ENCODE measurements at places on chromosomes 7 and 10. TPM values are rescaled to one million over a fixed set of nuclear protein-coding genes. Genes with fewer than 3 reads are reported as not detected.

Gene HGF
- polyA plus RNA-seq: not detected

Gene PIK3CG
- polyA plus RNA-seq: 21.3 TPM

- H3K4me3 ChIP-seq: no peak overlapping the region
- no peaks in the 10 kb centered on the region for H3K36me3 ChIP-seq
- no peaks in the 10 kb centered on the region for H3K4me1 ChIP-seq
- DNase-seq: no peak
Measured at GRCh38 chr7:47413526-47414341, 168.2 kb downstream of the TNS3 start.

GRCh38 chr7:38829488-38830165 lies 79.4 kb downstream of the VPS41 start:
- H3K27me3 ChIP-seq: no peaks in the 10 kb centered on the region
- DNase-seq: no peak
- H3K27ac ChIP-seq: no peak overlapping the region
- peaks cover 36% of the 10 kb centered on the region for H3K4me1 ChIP-seq

Gene CDHR3
- 3.4 TPM for polyA plus RNA-seq

Gene GARIN1A
- not detected for polyA plus RNA-seq

Data from immature natural killer cell (primary cell).